Activated CD8-positive, alpha-beta memory T cell treated with anti-CD3 and anti-CD28 coated beads for 4 hours (primary cell): ENCODE measurements at places on chromosomes 5 and 9.

GRCh38 chr9:121286973-121287741 is 19.2 kb downstream of the GSN start:
- no peak for DNase-seq

DNA sequence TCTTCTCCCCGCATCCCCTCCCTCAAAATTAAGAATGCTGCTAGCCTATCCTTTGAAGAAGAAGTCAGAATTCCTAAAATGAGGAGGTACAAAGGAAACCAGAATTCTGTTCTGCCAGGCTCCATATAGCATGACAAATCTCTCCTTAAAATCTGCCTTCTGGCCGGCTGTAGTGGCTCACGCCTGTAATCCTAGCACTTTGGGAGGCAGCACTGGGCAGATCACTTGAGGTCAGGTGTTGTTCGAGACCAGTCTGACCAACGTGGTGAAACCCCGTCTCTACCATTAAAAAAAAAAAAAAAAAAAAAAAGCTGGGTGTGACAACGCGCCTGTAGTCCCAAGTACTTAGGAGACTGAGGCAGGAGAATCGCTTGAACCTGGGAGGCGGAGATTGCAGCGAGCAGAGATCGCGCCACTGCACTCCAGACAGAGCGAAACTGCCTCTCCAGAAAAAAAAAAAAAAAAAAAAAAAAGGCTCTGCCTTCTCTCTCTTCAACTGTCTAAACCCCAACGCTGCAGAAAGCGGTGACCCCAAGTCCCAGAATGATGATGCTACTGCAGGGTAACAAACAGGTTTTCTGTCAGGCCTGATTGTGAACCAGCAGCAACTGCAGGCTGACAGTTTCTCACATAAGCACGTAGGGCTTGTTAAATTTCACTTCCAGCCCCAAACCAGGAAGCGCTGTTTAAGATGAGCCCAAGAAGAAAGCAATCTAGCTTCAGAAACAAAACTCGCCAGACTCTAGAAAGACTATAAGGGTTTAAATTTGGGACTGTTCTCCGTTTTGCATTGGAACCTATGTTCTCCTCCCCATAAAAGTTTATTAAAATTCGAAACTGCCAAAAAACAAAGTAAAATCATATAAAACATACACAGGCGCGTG is 963 bp upstream of the CAST start:
- no peak for DNase-seq

DNA sequence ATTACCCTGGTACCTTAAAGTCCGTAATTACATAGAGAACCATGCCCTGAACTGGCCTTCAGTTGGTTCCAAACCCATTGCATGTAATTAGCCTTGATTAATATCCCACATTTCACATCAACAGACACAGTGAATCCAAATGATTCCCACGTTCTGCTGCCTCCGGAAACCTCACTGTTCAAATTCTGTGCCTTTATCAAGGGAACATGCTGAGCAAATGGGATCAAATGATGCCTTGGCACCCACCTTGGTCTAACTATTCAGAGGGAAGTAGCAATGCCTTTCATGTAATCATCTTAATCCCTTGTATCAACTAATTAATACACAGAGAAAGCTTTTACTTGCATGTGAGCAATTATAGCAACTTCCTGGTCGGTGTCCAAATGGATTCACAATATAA is 100.6 kb downstream of the EFNA5 start:
- DNase-seq = no peak

DNA sequence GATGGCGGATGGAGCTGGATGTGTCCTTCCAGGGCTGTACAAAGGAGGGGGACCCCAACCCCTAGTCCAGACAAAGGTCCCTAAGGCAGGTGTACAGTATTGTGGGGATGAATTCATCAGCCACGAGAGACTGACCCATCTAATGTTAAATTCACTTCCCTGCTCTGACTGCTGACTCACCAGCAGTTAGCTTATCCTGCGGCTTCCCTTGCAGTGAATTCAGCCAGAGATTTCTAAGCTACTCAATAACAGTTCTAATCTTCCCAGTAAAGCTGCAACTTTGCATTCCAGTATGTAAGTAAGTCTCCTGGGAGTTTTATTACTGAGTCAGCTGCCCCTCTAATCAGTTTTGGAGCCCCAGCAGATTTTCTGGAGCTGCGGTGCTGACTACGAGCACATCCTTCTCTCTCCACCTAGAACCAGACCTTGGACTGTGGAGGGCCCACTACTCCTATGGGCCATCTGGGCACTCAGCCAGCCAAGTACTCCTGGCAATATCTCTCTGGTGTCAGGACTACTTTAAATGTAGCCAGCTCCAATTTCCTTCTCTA is 16.1 kb downstream of the B4GALT1 start:
- no peak for DNase-seq

- no peak for DNase-seq
Measured at GRCh38 chr9:75604661-75605060, 285.8 kb upstream of the PCSK5 start.

- DNase-seq = no peak
Measured at GRCh38 chr9:113186137-113186755, 34.8 kb downstream of the FKBP15 start.

DNA sequence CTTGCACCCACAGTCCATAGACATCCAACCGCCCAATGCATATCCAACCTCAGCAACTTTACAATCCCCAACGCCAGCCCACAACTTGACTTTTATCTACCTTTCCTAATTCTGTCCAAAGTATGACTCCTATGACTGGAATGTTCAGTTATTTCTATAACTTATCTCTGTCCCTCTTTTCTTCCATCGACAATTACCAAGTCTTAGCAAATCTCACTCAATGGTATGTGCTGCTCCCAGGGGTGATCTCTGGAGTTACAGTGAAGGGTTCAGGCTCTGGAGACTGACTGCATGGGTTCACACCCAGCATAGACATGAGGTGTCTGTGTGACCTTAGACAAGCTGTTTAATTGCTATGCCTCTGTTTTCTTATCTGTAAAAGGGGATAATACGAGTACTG is 106.9 kb downstream of the SPOCK1 start:
- no peak for DNase-seq

DNA sequence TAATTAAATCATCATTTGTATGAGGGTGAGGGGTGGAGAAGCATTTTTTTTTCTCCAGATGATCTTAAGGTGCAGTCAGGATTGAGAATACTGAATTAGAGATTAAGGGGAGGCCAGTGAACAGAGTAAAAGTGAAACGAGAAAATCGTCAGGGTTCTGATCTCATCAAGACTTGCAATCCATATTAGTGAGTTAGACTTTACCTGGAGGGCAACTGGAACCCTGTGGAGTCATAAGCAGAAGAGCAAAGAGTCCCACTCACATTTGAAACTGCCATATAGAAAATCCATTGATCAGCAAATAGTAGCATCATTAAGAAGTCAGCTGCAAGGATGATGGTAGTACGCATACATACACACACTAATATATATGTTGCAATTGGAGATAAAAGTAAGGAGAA is 466.2 kb upstream of the PAPPA start:
- DNase-seq = no peak

GRCh38 chr5:149117970-149118369 is 23.3 kb upstream of the ABLIM3 start:
- DNase-seq = no peak

DNA sequence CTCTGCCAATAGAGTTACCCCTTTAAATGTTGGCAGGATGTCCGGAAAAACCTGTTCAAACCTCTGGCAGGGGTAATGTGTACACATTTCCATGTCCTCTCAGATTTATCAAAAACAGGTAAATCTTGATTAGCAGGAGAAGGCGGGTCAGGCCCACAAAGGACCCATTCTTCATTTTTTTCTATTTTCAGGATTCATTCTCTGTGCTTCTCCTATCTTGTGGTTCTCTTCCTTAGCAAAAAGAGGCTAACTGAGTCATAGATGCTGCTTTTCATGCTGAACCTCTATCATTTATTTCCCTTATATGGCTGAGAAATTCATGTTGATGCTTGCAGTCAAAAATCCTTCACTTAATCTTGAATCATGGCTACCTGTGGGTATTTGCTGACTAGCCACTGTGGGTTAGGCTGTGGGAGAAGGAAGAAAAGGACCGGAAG is 112.7 kb upstream of the IQGAP2 start:
- DNase-seq = no peak

DNA sequence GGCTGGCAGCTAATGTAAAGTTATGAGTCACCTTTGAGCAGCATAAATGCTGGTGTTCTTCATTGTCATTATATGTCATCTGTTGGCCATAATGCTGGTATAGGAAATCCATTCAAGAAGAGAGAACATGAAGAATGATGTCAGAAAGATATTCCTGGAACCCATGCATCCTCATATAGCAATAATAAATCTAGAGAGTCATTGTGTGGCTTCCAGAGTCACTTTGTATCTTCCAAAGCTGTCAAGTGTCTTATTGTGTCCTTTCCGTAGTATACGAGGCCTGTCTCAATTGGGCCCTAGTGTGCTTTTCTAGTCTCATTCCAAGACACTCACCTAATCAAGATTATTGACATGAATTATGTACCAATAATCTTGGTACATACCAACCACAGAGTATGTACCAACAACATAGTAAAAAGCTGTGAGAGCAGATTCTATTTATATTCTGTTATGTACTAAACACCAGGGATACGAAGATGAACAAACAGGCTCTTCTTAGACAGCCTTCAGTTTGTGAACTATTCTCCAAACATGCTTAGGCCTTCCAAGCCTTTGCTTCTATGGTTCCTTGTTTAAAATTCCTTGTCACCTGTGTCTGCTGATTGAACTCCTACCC is 110.1 kb downstream of the ERCC6L2 start:
- no peak for DNase-seq

DNA sequence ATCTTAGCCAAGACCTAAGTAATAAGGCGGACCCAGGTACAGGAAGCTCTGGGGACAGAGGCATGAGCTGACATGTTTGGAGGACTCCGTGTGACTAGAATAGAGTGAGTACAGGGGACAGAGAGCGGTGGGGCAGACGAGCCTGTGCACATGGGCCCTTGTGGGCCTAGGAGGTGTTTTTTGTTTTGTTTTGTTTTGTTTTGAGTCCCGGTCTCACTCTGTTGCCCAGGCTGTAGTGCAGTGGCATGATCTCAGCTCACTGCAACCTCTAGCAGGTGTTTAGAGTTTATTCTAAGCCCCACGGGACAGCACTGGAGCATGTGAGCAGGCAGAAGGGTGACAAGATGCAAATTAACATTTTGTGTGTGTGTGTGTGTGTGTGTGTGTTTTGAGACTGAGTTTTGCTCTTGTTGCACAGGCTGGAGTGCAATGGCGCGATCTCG is 3.1 kb upstream of the EEIG1 start:
- no peak for DNase-seq

GRCh38 chr5:72282878-72283277 is 37.2 kb downstream of the MRPS27 start:
- no peak for DNase-seq

DNA sequence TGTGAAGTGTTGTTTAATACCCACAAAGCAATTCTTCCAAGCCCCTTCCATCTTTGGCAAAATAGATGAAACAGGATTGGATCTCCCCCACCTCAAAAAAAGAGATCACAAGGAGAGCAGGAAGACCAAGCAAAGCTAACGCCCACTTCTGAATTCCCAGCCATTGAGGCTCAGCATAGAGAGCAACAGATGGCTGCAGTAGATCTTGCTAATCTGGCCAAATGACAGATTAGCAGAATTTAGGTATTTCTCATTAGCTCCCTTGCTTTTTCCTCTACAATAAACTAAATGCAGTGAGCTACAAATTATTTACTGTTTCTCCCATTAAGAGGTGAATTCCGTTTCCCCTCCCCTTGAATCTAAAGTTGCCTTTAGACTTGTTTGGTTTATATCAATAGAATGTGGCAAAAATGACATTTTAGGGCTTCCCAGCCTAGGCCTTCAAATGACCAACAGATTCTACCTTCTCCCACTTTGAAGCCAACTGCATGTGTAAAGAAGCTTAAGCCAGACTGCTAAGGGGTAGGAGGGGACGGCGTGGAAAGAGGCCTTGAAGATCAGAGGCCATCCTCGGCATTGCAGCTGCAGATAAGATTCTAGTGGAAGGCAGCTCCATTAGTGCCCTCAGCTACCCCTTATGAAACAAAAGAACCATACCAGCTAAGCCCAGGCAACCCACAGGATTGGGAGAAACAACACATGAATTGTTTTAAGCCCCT is 56.8 kb upstream of the CPEB4 start:
- no peak for DNase-seq

GRCh38 chr5:135039271-135040033 is 5.4 kb upstream of the PITX1 start:
- DNase-seq = no peak
